ENCODE measurements at places on chromosomes 6 and 20.

- no peak for DNase-seq
Observed at GRCh38 chr20:48054051-48054450, 268.8 kb upstream of the SULF2 start.

GRCh38 chr6:166465671-166466087 is 82.9 kb upstream of the MPC1 start:
- DNase-seq = no peak

GRCh38 chr6:111845441-111845871 is 27.8 kb downstream of the FYN start:
- DNase-seq = no peak

DNA sequence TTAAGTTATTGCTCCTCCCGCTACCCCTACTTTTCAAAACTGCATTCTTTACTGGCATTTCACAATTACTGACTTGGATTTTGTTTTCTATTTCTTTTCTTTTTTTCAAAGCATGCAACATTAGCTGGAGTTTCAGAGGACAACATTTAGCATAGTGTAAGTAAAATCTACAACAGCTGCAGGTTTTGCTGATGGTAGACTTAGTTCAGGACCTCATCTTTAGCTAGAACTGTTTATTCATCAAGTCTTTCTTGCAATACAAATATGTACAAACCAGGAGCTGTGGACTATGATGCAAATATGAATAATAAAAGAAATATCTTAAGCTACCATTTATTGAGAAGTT is 728 bp upstream of the CEP162 start:
- no peak for DNase-seq

DNA sequence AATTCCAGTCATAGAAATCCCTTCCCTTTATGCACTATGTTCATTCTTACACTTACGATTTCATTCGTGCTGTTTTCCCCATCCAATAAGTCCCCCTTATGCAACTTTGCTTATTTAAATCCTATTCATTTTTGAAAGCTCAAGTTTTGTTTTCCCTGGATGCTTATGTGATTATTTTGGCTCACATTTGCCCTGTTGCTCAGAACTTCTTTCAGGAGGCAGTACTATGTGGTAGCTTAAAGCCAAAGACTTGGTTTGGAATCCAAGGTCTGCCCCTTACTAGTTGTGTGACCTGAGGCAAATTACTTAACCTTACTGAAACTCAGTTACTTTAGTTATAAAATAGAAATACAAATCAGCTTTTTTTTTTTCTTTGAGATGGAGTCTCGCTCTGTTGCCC is 59.6 kb downstream of the MOXD1 start:
- DNase-seq = no peak

- no peak for DNase-seq
Observed at GRCh38 chr20:16707674-16708073, 22.2 kb upstream of the SNRPB2 start.

- DNase-seq = no peak
Observed at GRCh38 chr6:135527116-135527959, 29.8 kb upstream of the AHI1 start.
